CD4-positive, alpha-beta T cell treated with Interleukin-17A for 1 hour (primary cell): ENCODE measurements at places on chromosomes 5 and 9.

- no peak for DNase-seq
Measured at GRCh38 chr9:27933210-27934025, 360.1 kb upstream of the C9orf72 start.

- peak; percentile 63 for DNase-seq
Measured at GRCh38 chr9:129068990-129069861, 11.7 kb upstream of the DOLPP1 start.

- no peak for DNase-seq
Measured at GRCh38 chr5:39412721-39413394, 11.9 kb downstream of the DAB2 start.

DNA sequence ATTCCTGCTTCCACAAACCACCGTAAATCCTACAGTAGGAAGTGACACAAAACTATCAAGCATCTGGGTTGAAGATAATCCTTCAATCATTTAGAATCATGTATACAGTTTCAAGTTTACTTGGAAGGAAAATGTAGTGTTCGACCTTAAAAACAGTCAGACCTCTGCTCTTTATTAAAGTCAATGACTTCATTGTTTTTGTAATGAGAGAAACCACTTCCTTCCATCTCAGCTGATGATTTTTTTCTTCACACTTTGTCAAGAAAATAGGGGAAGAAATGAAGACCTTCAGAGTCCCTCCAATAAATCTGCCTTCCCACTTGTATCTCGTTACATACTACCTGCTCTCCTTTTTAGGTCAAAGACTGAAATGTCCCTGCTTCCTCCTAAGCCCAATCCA is 30.1 kb downstream of the TUSC1 start:
- no peak for DNase-seq

- no peak for DNase-seq
Measured at GRCh38 chr5:131997026-131997726, 14.3 kb downstream of the ACSL6 start.

- DNase-seq = no peak
Measured at GRCh38 chr9:1881708-1882295, 133.3 kb upstream of the SMARCA2 start.

DNA sequence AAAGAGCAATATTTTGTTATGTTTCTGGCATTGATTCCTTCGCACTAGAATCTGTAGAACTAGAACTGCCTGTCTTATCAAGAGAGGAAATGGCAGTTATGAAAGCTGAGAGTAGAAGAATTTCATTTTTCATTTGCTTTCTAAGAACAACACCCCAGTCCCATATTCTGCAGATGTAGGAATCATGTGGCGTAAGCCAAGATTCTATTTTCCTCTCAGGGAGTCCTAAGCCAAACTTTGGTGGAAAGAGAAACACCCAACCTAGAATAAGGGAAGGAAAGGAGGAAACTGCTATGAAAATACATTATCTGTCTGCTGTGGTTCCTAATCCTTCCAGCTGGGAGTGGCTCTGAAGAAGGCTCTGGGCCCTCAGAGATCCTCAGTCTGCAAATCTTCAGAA is 1176.9 kb upstream of the C9orf72 start:
- no peak for DNase-seq

DNA sequence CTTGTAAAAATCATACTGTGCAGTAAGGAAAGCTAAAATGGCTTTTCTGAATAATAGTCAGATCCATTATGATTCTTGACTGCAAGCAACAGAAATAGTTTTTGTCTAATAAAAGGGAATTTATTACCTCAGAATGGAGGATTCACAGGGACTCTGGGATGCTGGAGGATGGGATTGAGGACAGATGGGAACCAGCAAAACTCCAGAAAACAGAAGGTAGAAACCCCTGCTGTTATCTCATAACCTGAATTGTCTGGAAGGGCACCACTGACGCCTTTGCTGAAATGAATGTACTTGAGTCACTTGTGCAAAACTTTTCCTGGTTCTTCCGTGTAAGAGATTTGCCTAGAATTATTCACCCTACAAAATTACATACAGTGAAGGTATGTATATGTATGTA is 58.6 kb upstream of the DMAC1 start:
- no peak for DNase-seq

DNA sequence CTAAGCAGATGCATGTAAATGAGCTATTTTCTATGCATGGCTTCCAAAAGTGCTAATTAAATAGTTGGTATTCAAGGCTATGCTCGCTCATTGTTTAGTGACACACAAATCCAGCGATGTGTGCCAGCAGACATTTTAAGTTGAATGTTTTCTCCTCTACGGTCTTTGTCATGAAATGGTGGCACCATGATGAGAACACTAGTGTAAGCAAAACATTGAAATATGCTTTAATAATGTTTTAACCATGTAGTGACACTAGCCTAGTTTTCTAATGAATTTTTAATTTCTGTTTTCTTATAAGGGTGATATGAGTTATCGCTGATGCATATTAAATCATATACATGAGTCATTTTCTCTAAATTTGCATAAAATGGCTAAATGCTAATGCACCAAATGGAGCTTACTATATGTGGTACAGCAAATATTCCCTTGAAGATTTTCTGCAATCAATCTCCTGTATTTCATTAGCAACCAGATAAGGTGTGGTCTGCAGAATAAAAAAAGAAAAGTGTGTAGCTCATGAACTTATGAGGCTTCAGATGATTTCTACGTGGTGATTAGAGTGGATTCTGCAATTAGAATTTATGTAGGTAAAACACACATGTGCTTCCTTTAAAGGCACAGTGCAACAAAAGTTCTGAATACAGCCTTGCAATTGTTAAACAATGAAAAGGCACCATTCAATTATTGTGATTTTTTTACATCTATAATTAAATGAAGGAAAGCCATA is 226.6 kb downstream of the MEF2C start:
- no peak for DNase-seq

- DNase-seq = no peak
Measured at GRCh38 chr9:78860801-78861475, 564.0 kb downstream of the PSAT1 start.

DNA sequence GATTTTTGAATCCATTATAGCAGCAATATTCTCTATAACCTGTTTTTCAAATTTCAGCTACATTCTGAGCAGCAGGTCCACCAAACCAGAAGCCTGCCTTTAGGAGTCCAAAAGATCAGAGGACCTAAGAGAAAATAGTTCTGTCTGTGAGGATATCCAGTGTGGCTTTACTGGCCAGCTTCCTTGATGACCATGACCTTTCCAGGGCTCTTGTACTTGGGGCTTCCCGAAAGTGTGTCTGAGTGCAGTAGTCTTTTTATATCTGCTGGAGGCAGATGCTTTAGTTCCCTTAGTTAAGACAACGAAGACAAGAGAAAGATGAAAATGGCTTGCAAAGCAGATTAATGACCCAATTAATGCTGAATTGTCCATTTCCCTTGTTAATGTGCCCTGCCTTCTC is 72.4 kb downstream of the SGCD start:
- no peak for DNase-seq

DNA sequence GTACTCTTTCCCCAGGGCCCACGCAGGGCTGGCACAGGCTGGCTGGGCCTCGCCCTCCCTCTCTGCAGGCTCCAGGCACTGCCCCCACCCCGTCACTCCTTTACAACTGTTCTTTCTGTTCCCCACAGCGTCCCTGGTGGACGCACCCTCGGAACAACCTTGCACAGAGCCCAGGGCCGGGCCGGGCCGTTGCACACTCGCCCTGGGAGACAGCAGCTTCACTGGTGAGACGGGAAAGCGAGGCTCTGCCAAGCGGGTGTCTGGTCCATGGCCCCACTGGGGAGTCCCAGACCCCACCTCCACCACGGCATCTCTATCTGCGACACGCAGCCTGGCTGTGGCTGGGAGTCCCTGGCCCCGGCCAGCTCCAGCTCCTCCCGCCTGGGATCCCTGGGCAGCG is 18.4 kb upstream of the QSOX2 start:
- DNase-seq = no peak

DNA sequence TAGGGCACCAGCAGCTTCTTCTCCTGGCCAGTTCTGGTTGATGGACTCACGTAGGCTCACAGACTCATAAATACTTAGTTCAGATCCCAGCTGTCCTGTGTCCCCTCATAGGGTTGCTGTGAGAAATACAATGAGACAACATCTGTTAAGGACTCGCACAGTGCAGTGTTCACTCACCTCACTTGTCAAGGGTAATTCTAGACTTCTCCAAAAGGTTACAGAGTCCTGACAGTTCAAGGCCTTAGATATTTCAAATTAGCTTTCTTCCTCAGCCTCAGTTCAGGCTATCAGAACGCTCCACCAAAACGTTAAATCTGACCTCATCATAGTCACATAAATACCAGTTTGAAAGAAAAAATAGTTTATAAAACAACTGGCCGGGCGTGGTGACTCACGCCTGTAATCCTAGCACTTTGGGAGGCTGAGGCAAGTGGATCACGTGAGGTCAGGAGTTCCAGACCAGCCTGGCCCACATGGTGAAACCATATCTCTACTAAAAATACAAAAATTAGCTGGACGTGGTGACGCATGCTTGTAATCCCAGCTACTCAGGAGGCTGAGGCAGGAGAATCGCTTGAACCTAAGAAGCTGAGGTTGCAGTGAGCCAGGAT is 106.3 kb downstream of the UGCG start:
- no peak for DNase-seq

- no peak for DNase-seq
Measured at GRCh38 chr5:122478741-122479442, 166.9 kb downstream of the SNCAIP start.

DNA sequence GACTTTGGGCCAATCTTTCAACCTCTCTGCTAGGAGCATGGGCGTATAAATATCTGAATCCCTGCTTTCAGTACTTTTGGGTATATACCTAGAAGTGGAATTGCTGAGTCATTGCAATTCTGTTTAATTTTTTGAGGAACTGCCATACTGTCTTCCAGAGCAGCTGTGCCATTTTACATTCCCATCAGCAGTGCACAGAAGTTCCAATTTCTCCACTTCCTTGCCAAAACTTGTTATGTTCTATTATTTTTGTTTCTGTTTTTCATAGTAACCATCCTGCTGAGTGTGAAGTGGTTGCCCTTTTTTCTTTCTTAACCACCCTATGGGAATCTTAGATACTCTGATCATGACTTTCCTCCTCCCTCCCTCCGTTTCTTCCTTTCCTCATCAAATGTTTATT is 11.1 kb upstream of the CCIN start:
- DNase-seq = no peak

DNA sequence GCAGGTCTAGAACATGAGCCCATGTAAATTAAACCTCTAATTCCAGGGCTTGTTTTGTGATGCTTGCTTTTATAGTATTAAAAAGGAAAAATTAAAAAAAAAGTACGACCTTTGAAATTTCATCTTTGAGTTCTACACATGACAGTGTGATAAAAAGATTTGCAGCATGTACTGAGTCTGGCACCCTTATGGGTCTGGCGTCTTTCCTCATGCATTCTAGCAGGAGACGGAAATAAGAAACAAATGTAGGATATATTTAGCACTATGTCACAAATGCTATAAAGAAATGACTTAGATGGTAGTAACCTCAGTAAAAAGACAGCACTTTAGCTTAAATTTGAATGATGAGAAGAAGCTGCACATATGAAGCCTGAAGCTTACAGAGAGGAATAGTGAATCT is 1474.3 kb upstream of the CDH6 start:
- no peak for DNase-seq

DNA sequence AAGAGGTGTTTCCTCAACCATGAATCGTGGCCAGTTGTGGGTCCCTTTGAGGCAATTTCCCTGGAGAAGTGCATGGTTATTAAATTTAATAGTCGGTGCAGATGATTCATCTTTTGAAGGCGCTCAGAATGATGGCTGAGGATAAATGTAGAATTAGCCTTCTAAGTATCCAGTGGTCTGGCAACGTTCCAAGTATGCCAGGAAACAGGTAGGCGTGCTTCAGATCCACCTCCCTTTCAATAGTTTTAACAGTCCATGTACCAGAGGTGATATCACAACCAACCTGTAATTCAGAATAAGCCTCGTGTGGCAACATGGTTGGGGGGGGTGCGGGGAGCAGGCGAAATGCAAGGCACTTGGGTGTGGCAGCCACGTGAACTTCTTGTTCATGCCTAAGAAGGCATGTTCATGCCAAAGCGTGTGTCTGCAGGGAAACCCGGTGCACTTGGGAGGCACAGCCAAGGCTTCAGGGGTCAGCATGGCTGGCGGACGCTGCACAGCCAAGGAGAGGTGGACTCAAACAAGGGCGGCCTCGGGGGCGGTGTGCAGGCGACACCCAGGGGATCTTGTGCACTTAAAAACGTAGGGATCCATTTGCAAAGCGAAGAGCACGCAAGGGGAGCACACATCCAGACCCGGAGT is 5.2 kb upstream of the NKD2 start:
- DNase-seq = peak; percentile 31

DNA sequence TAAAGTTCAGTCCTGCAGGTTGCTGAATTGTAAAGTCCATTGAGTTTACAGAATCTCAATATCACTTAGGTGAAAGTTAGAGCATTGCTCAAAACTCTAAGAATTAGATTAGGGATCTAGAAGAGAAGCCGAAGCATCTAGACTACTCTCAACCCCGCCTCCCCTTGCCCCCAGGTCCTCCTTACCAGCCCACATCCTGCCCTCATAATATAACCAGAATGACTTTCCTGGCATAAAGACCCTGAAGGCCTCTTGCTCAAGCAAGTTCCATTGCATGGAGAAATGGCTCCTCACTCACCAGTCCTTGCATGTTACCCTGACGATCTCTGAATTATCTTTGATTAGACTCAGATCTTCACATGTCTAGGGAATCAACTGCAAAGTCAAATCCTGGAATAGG is 78.8 kb downstream of the SPATA31C2 start:
- DNase-seq = no peak

- DNase-seq = no peak
Measured at GRCh38 chr5:19837536-19838174, 150.3 kb downstream of the CDH18 start.

DNA sequence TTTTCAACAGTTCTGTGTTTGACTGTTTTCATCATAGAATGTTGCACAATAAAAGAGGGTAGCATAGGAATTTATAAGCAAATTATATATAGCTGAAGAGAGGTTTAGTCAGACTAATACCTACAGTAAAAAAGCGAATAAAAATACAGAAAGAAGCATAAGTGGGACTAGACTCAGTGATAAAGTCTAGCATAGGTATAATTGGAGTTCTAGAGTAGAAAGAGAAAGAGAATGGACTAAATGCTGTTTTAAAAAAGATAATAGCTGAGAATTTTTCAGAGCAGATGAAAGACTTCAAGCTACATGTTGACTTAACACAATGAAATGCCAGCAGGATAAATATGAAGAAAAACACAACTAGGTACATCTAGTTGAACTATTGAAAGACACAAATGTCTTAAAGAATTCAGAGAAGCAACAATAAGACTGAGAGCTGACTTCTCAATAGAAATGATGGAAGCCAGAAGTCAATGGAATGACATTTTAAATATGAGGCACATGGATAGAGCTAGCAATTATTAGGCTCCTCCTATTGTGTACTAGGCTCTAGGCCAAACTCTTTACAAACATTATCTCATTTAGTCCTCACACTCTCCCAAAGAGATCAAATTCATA is 573.9 kb downstream of the ZNF608 start:
- DNase-seq = no peak

- no peak for DNase-seq
Measured at GRCh38 chr9:35374910-35375309, 115.0 kb upstream of the RUSC2 start.

GRCh38 chr9:96251451-96251850 is 50.5 kb downstream of the HSD17B3 start:
- DNase-seq = no peak
